ENCODE measurements at places on chromosomes 12 and 14. TPM values are rescaled to one million over a fixed set of nuclear protein-coding genes. Genes with fewer than 3 reads are reported as not detected.

- DNase-seq = no peak
- no peak overlapping the region for H3K27ac ChIP-seq
- H3K36me3 ChIP-seq = peaks cover 100% of the 10 kb centered on the region
- no peak overlapping the region for H3K4me3 ChIP-seq
- no peaks in the 10 kb centered on the region for H3K27me3 ChIP-seq
- peaks cover 8% of the 10 kb centered on the region for H3K4me1 ChIP-seq
Observed at GRCh38 chr12:113165521-113166450, 16.3 kb downstream of the CFAP73 start.

GRCh38 chr14:66087231-66087630 lies 398.9 kb upstream of the CCDC196 start:
- no peak for DNase-seq
- peaks cover 24% of the 10 kb centered on the region for H3K27me3 ChIP-seq
- no peaks in the 10 kb centered on the region for H3K4me1 ChIP-seq

GRCh38 chr12:79710707-79711483 lies 20.1 kb upstream of the PAWR start:
- DNase-seq = no peak
- no peaks in the 10 kb centered on the region for H3K4me1 ChIP-seq
- no peaks in the 10 kb centered on the region for H3K36me3 ChIP-seq
- peaks cover 48% of the 10 kb centered on the region for H3K27me3 ChIP-seq
- H3K4me3 ChIP-seq = peak overlapping the region; percentile 38

DNA sequence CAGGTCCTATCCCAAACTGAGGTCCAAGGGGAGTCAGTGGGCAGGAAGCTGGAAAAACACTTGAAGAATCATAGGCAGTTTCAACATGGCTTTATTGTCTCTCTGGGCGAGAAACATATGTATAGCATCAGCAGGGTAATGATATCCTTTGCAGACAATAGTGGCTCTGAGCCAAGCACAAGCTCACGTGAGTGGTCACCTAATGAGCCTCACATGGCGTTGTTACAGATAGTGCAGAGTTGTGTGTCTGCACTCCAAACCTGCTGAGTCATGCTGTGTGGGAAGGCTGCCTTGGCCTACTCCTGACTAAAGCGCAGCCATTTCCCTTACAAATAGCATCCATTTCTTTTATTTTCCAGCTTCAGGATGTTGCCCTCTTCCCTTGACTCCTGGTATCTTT lies 105.2 kb upstream of the SYT1 start:
- no peak overlapping the region for H3K4me3 ChIP-seq
- H3K4me1 ChIP-seq = no peaks in the 10 kb centered on the region
- no peaks in the 10 kb centered on the region for H3K36me3 ChIP-seq
- no peak for DNase-seq

DNA sequence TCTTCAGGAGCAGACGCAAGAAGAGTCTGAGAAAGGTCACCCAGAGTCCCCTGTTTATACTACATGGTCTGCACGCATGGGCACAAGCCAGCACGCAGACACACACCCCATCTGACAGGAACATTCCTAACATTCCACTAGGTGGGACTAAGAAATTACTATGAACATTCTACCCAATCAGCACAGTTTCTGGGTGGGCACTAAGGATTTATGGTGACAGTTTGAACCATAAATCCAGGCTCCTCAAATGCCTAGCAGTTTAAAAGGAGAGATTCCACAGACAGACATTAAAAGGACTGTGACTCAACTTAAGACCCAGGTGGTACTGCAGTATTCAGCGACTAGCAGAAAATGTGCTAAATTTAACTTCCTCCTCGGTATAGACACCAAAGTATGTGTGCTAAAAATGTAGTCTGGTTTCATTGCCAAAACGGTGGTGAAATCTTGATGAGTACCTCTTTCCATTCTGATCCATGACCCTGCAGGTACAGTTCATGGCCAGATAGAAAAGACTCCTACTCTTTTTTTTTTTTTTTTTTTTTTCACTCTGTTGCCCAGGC lies 16.2 kb downstream of the ABHD4 start:
- no peak for DNase-seq
- H3K27ac ChIP-seq = peak overlapping the region; percentile 44

GRCh38 chr12:19010087-19010486 lies 119.4 kb upstream of the PLEKHA5 start:
- H3K27me3 ChIP-seq = no peaks in the 10 kb centered on the region
- no peak for DNase-seq
- H3K4me1 ChIP-seq = no peaks in the 10 kb centered on the region
- no peaks in the 10 kb centered on the region for H3K36me3 ChIP-seq
- H3K27ac ChIP-seq = no peak overlapping the region

CIROP gene
- total RNA-seq = not detected

ALDH1L2 gene
- 3.0 TPM for total RNA-seq

DNA sequence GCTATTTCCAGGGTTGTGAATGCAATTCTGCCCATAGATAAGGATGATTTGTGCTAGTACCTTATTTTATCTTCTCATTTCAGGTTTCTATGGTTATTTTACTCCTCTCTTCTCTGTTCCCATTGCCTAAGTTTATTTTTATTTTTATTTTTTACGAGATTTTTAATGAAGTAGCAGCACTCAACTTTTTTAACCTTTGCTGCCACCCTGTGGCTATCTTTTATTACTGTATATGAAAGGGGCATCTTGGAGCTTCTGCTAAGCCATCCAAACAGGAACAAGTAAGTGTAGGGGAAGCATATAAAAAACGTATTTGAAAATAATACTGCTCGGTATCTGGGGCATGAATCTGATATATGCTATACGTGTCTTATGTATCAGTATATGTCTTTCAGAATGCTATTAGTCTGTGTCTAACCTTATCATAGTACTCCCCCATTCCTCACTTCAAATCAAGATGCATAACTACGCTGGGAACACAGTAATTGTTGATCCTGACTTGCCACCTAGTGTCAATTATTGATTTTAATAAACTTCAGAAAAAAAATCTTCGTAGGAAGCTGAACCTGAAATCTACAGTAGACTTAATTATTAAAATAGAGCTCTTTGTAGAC lies 60.3 kb downstream of the KLRG1 start:
- no peak overlapping the region for H3K4me3 ChIP-seq
- peaks cover 3% of the 10 kb centered on the region for H3K4me1 ChIP-seq
- no peaks in the 10 kb centered on the region for H3K27me3 ChIP-seq
- no peak overlapping the region for H3K27ac ChIP-seq

DNA sequence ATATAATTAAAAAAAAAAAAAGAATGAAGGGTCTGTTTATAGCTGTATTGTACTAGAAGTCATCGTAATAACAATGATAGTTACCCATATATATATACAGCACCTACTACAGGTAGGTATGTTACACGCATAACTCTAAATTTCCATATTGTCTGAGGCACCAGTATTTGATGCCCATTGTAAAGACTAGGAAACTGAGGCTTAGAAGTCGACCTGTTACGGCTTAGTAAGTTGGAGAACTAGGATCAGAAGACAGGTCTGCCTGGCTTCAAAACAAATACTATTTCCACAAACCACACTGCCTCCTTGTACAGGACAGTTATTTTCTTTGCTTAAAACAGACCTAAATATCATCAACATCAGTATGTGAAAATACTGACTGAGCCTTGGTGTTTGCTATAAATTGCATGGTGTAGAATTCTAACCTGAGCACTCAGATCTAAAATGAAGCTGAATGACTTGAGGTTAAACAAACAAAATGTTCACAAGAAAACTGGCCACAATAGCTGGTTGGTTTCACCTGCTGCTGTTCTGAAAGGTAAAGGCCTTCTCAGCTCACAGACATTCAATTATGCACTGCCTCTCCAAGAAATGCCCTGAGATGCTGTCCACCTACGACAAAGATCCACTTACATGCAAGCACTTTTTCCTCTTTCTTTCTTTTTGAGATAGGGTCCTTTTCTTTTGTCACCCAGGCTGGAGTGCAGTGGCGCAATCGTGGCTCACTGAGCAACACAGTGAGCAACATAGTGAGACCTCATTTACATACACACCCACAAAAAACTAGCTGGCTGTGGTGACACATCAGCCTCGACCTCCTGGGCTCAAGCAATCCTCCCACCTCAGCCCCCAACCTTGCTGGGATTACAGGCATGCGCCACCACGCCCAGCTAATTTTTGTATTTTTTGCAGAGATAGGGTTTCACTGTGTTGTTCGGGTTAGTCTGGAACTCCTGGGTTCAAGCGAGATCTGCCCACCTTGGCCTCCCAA lies 35.7 kb downstream of the SSH1 start:
- peak overlapping the region; percentile 94 for H3K27ac ChIP-seq
- no peak overlapping the region for H3K4me3 ChIP-seq
- H3K36me3 ChIP-seq = peaks cover 51% of the 10 kb centered on the region
- DNase-seq = no peak

DNA sequence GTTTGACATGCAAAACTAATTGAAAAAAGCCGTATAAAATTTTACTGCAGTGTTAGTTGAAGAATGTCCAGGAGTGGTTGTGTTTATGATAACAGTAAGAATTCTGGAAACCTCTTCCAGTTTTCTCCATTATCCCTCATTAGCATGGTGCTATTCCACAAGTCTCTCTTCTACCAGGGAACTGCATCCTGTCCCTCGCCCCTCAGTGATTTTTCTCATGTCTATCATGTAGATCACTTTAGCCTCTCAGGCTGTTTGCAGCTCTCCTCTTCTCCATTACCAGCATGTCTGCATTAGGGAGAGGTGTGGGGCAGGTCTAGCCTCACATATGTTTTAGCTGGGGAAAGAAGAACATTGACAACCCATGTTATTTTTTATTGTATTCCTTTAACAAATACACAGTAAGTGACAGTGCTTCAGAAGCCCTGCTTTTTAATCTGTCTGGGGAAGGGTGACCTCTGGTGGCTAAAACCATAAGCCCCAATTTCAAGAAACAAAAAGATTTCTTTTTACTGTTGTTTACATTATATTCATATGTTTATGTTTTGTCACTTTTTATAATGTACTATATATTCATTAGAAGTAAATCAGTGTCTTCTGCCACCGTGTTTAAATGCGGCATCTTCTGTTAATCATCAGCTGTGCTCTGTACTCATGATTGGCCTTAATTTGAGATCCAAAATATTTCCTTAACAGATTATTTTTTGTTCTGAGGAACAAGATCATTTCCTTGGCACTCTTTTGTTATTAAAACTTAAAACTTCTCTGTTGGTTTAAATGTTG lies 70.7 kb downstream of the RASSF8 start:
- H3K27me3 ChIP-seq = no peaks in the 10 kb centered on the region
- no peaks in the 10 kb centered on the region for H3K36me3 ChIP-seq

Measured in left ventricle myocardium inferior (tissue), 1 donor.